Activated CD4-positive, alpha-beta T cell treated with anti-CD3 and anti-CD28 coated beads, Interleukin-2, Interleukin-6, amounts not matched to agents 100 ng/mL and 50 ng/mL, durations not matched to agents 16 hours and 8 hours (primary cell): ENCODE measurements at places on chromosomes 1 and 21.

DNA sequence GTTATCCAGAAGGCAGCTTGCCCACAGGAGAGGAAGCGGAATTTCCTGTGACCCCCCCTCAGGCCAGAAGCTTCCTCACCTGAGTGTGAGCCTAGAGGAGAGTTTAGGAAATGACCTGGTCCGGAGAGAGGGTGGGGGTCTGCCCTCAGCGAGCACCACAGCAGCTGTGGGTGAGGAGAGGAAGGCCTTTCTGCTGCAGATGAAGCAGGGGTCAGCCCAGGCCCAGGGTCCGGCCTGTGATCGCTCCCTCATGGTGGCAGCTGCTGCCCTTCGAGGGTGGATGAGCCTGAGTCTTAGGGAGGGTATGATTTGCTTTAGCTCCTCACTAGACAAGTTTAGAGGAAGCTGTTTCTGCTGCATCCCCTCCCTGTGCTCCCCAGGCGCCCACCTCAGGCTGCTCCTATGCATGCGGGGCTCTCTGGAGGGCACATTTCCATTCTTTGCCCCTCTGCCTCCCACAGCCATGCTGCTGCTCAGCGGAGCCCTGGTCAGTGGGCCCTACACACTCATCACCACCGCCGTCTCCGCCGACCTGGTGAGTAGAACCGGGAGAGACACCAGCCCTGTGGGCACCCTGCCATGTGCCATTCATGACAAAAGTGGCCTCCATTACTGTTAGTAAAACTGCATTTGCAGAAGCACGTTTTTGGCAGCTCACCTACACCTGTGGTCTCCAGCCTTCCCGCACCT lies 53.0 kb downstream of the SLC37A1 start:
- no peak for DNase-seq

GRCh38 chr1:117171900-117172511 lies 38.7 kb downstream of the VTCN1 start:
- no peak for DNase-seq

DNA sequence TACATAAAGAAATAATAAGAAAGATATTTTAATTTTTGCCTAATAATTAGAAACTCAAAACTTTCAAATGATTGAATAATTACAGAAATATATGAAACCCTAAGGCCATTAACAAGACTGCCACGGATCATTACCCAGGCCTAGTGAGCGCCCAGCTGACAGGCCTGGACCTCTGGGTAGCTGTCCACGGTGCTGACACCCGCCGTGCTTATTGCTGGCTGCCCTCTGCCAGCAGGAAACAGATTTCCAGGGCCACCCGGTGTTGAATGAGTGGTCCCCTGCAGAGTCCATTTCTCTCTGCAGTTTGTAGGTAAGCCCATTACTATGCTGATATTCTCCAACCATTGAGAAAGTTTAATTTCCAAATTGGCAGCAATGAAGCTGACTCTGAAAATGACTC lies 254.4 kb upstream of the GJB5 start:
- DNase-seq: peak; percentile 3

DNA sequence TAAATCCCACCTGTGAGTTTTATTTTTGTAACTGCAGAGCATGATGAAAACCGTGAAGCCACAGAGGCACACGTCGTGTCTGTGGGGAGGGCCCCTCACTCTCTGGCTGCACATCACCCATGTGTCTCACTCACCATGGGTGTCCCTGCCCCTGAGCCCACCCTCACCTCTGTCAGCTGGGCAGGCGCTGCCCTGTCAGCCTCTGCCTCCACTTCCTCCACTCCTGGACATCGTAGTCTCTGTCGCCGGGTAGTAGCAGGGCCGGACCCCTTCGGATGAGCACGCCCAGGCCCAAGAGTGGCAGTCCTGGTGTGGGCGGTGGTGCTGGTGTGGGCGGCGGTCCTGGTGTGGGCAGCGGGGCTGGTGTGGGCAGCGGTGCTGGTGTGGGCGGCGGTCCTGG lies 37.3 kb downstream of the COL18A1 start:
- no peak for DNase-seq

DNA sequence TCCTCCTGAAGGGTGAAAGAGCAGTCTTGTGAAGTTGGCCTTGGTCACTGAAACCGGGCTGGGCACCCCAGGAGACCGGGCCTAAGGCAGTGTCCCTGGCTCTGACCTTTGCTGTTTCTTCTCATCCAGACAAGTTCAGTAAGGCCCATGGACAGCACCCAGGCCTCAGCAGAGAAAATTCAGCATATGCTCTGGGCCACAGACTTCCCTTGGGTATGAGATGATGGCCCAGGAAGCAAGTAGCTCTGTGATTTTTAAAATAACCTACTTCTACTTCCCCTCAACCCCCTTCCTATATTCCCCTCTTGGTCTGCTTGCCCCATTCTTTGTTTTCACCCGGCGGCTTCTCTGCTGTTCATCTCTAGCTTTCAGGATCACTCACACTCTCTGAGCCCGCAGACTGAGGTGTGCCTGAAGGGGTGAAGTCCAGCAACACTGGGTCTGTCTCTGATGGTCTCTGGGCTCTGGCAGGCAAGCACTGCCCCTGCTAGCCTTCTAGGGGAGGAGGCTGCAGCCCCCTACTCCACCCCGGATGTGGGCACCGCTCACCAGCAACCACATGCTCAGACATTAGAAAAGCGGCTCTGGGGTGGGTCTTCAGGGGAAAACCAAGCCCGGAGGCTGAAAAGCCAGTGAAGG lies 2.9 kb upstream of the GPR25 start:
- DNase-seq: peak; percentile 80

- no peak for DNase-seq
These were observed 3.5 kb upstream of the BSND start for GRCh38 chr1:54995013-54995760.

GRCh38 chr1:151935894-151936602 lies 26.7 kb upstream of the THEM4 start:
- DNase-seq: no peak

GRCh38 chr1:53639251-53639763 lies 99.7 kb downstream of the GLIS1 start:
- no peak for DNase-seq

GRCh38 chr21:43994646-43995045 lies 17.5 kb upstream of the TRAPPC10 start:
- no peak for DNase-seq

DNA sequence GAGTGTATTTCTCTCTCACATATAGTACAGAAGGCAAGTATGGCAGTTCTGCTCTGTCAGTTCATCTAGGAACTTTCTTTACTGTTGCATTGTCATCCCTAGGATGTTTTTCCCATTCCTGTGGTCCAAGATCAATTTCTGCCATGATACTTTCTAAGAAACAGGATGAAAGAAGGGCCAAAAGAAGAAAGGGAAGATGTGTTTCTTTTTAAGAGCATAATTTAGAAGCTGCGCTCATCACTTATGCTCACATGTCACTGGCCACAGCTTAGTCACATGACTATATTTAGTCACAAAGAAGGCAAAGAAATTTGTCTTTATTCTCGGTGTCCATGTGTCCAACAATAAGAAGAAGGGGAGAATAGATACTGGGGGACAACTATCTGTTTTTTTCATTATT lies 7.0 kb upstream of the MAST2 start:
- DNase-seq: no peak

DNA sequence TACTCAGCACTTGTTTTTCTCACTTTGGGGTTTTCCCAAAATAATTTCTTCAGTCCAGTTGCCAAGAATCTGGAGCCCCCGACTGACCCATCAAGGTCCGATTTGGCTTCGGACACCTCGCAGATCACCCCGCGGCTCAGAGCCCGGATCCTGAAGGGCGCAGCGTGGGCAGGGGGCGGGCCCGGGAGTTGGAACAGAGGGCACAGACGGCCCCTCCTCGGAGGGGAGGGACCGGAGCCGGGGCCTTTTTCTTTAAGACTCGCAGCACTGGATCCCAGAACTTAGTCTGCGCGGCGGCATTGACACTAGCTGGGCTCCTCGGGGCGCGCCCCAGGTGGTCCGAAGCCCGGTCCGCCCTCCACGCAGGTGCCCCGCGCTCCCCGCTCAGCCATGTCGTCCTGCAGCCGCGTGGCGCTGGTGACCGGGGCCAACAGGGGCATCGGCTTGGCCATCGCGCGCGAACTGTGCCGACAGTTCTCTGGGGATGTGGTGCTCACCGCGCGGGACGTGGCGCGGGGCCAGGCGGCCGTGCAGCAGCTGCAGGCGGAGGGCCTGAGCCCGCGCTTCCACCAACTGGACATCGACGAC lies at the start of gene CBR3:
Gene CBR3, plus strand, starts transcription at position 277 of the 588 bp plus-strand sequence. Its CDS starts 114 bp downstream, at position 391.
- peak; percentile 72 for DNase-seq

DNA sequence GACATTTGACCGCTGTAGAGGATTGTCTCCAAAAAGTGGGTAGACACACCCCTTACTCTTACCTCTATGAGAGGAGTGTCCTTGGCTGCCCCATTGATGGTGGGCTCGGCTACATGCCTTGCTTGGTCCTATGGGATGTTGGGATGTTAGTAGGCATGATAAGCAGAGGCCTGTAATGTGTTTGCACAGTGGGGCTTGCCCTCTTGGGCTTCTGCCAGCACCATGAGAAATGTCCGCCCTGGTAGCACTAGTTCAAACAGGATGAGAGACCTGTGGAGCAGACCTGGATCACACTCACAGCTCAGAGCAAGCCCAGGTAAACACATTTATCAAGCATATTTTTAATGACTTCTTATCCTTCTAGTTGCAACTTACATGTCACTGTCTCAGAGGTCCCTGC lies 54.2 kb downstream of the SH3GLB1 start:
- no peak for DNase-seq

DNA sequence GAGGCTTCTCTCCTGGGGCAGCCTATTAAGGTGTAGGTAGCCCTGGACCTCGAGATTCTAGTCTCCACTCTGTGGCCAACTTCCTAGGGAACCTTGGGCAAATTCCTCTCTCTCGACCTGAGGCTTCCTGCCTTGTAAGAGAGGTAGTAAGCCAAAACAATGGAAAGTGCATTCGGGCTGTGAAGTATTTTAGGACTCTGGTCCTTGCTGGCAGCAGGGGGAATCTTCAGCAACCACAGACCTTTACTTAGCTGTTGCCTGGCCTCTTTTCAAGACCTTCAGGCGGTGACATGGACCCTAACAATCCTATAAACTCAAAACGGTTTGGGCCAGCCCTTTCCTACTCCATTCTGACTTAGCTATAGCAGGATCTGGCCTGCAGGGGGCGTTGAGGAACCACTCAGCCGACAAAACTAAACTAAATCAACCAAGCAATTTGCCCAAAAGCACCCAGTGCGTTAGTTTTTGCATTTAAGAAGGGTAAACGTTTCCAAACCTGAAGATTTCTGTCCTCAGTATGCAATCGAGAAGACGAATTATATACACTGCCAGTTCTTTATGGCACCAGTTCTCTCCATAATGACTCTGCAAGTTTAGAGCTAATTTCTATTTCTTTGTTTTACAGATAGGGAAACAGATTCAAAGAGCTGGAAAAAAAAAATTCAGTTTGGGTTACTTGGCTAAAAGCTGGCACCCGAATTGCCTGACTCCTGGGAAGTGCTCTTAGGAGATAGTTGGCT lies 10.9 kb upstream of the SESN2 start:
- peak; percentile 90 for DNase-seq

- no peak for DNase-seq
These were observed 167.3 kb downstream of the ZZZ3 start for GRCh38 chr1:77514921-77515776.
